ENCODE measurements at places on chromosomes 1 and 21. TPM values are rescaled to one million over a fixed set of nuclear protein-coding genes. Genes with fewer than 3 reads are reported as not detected.

Gene LCE2C
- total RNA-seq, result not detected

Gene EYA3
- total RNA-seq, result 32.9 TPM

Gene NR1I3
- total RNA-seq, result not detected

Gene PCBP3
- 7.5 TPM for total RNA-seq

Gene HSD11B1
- 15.1 TPM for total RNA-seq

- H3K4me3 ChIP-seq, result peak overlapping the region; percentile 6
- DNase-seq, result no peak
- peaks cover 82% of the 10 kb centered on the region for H3K4me1 ChIP-seq
- peaks cover 40% of the 10 kb centered on the region for H3K36me3 ChIP-seq
- no peaks in the 10 kb centered on the region for H3K27me3 ChIP-seq
Observed at GRCh38 chr1:156492013-156492590, 8.5 kb downstream of the MEF2D start.

- H3K27ac ChIP-seq, result no peak overlapping the region
- H3K4me3 ChIP-seq, result no peak overlapping the region
- H3K36me3 ChIP-seq, result peaks cover 52% of the 10 kb centered on the region
- peaks cover 39% of the 10 kb centered on the region for H3K4me1 ChIP-seq
Observed at GRCh38 chr1:93350875-93351274, 5.2 kb downstream of the DR1 start.

DNA sequence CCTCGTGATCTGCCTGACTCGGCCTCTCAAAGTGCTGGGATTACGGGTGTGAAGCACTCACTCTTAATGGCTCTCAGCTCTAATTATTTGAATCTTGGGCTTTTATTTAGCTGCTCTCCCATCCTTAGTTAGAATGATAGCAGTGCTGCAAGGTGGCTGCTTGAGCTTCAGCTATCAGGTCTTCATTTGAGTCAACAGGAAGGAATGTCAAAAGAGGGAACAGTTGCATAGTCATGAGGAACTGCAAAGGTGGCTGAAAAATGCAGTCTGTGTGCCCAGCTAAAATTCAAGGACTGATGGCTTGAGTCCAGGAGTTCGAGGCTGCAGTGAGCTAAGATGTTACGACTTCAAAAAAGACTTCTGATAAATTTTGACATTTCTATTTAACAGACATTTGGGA is 55.6 kb downstream of the UCK2 start:
- no peak overlapping the region for H3K4me3 ChIP-seq
- no peak for DNase-seq
- H3K27ac ChIP-seq, result peak overlapping the region; percentile 14

DNA sequence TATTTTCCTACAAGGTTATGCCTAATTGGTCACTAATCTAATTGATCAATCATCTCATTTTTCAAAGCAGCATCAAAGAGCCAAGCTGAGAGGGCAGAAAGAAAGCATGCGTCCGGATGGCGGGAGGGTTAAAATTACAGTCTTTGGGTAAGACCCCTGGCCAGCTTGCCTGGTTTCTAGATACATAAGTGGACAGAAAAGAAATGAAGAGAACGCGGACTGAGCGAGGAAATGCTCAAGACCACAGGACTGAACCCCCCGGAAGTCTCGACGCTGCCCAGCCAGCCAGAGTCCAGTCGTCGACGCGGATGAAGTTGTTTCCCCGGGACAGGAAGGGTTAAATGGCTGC is 297.2 kb downstream of the OMA1 start:
- H3K27ac ChIP-seq, result no peak overlapping the region
- peaks cover 40% of the 10 kb centered on the region for H3K27me3 ChIP-seq
- no peak overlapping the region for H3K4me3 ChIP-seq

GRCh38 chr1:206835186-206835585 is 30.2 kb upstream of the IL20 start:
- peaks cover 42% of the 10 kb centered on the region for H3K27me3 ChIP-seq
- DNase-seq, result no peak
- H3K4me1 ChIP-seq, result peaks cover 20% of the 10 kb centered on the region
- no peak overlapping the region for H3K4me3 ChIP-seq
- no peak overlapping the region for H3K27ac ChIP-seq

- no peak overlapping the region for H3K4me3 ChIP-seq
- no peaks in the 10 kb centered on the region for H3K36me3 ChIP-seq
- no peak for DNase-seq
- H3K27me3 ChIP-seq, result peaks cover 44% of the 10 kb centered on the region
- H3K27ac ChIP-seq, result no peak overlapping the region
Observed at GRCh38 chr1:47411436-47411835, 4.6 kb upstream of the FOXE3 start.

- H3K36me3 ChIP-seq, result no peaks in the 10 kb centered on the region
Observed at GRCh38 chr1:117710710-117711109, 104.9 kb downstream of the TENT5C start.

GRCh38 chr1:211932231-211932932 is 101.8 kb upstream of the LPGAT1 start:
- H3K4me1 ChIP-seq, result peaks cover 34% of the 10 kb centered on the region
- no peak for DNase-seq
- no peak overlapping the region for H3K4me3 ChIP-seq
- H3K36me3 ChIP-seq, result no peaks in the 10 kb centered on the region
- peaks cover 6% of the 10 kb centered on the region for H3K27me3 ChIP-seq

DNA sequence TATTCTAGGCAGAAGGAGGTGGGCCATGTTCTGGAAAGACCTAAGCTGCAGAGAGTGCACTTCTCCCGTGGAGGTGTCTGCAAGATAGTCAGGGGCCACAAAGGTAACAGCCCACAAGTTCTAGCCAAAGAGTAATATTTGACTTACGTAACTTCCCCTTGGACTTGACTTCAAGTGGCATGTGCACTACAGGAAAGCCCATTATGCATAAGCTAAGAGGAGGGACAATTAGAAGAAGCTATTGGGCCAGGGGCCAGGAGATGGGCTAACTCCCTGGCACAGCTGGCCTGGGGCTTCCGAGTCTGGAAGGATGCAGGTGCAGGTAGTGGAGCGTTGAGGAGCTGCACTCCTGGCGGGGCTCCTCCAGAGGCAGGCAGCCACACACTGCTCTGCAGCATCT is 58.3 kb downstream of the ERG start:
- H3K4me3 ChIP-seq, result no peak overlapping the region
- no peak overlapping the region for H3K27ac ChIP-seq
- no peak for DNase-seq
- H3K36me3 ChIP-seq, result no peaks in the 10 kb centered on the region
- H3K27me3 ChIP-seq, result no peaks in the 10 kb centered on the region

GRCh38 chr1:202143768-202144401 is 652 bp downstream of the ARL8A start:
- H3K36me3 ChIP-seq, result peaks cover 18% of the 10 kb centered on the region
- H3K27me3 ChIP-seq, result no peaks in the 10 kb centered on the region
- peak; percentile 85 for DNase-seq

- no peaks in the 10 kb centered on the region for H3K36me3 ChIP-seq
- H3K4me3 ChIP-seq, result no peak overlapping the region
- H3K27ac ChIP-seq, result no peak overlapping the region
- peaks cover 69% of the 10 kb centered on the region for H3K27me3 ChIP-seq
- peaks cover 2% of the 10 kb centered on the region for H3K4me1 ChIP-seq
Observed at GRCh38 chr1:114154146-114154962, 685 bp upstream of the SYT6 start.

GRCh38 chr1:115727706-115728249 is 40.7 kb downstream of the CASQ2 start:
- peaks cover 2% of the 10 kb centered on the region for H3K27me3 ChIP-seq
- no peak overlapping the region for H3K4me3 ChIP-seq
- no peaks in the 10 kb centered on the region for H3K36me3 ChIP-seq
- no peaks in the 10 kb centered on the region for H3K4me1 ChIP-seq
- H3K27ac ChIP-seq, result no peak overlapping the region

DNA sequence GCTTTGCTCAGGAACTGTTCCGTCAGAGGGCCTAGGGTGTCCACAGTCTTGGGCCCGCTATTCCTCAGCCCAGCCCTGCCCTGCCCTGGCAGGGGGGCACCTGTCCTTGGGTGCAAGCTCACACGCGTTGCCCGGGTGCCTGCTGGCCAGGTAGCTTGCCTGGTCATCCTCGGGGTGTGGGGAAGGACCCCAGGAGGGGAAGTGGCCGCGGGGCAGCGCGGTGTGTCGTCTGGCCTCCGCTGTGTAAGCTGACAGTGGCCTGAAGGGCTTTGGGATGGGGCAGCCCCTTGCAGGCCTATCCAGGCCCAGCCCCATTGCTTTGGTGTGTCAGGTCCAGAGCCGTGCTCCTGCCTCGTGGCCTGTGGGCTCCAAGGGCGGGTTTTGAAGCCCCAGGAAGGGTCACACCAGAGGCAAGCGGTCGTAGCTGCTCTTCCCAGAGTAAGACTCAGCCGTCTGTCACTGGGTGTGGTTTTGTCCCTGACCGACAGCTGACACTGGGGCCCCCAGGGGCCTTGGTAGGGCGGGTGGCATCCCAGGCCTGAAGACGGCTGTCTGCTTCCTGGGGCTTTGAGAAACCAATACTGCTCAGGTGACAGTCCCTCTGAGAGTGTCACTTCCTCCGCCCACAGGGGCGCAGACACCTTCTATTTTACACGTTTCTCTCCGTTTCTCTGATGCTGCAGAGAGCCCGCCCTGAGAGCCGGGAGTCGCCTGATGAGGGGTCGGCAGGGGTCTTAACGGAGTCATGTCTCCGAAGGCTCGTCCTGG is 72.1 kb downstream of the SKI start:
- H3K27me3 ChIP-seq, result no peaks in the 10 kb centered on the region
- H3K4me3 ChIP-seq, result peak overlapping the region; percentile 83

GRCh38 chr1:97849345-97850340 is 71.2 kb downstream of the DPYD start:
- no peak overlapping the region for H3K27ac ChIP-seq
- peaks cover 12% of the 10 kb centered on the region for H3K36me3 ChIP-seq
- DNase-seq, result no peak
- peak overlapping the region; percentile 31 for H3K4me3 ChIP-seq
- H3K27me3 ChIP-seq, result no peaks in the 10 kb centered on the region

DNA sequence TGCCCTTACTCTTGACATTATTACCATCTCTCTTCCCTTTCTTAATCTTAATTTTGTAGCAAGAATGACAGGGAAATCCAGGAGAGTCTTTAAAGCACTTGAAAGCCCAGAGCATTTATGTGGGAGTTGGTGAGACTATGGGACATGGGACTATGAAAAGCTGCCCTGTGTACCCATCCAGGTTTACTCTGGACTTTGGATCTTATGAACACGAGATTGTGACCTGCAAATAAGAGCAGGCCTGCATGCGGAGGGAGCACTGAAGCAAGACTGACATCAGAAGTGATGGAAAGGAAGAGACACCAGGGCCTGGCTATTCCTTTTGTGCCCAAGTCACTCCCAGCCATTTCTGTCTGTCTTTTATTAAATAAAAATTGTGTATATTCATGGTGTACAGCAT is 209.6 kb downstream of the NUF2 start:
- no peak for DNase-seq
- no peaks in the 10 kb centered on the region for H3K4me1 ChIP-seq
- no peak overlapping the region for H3K4me3 ChIP-seq
- H3K27me3 ChIP-seq, result no peaks in the 10 kb centered on the region

DNA sequence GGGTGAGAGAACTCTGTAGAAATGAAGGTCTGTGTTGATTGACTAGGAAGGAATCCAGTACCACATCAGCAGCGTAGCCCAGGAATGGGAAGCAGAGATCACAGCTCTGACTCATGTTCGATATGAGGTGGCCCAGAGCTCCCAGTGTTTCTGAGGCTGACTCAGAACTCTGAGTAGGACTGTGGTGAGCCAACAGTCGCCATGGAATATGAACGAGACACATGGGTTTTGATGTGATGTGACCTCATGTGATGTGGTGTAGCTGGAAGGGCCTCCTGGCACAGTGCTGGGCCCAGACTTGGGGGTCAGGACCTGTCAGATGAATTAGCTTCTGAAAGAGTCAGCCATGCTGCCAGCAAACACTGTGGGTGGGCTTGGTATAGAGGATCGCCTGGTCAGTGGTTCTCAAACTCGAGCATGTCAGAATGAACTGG is 237.0 kb downstream of the MRPL39 start:
- no peak overlapping the region for H3K27ac ChIP-seq
- no peaks in the 10 kb centered on the region for H3K36me3 ChIP-seq
- peaks cover 4% of the 10 kb centered on the region for H3K4me1 ChIP-seq
- peaks cover 7% of the 10 kb centered on the region for H3K27me3 ChIP-seq
- H3K4me3 ChIP-seq, result no peak overlapping the region

- no peaks in the 10 kb centered on the region for H3K4me1 ChIP-seq
- H3K27me3 ChIP-seq, result no peaks in the 10 kb centered on the region
- DNase-seq, result no peak
- H3K27ac ChIP-seq, result no peak overlapping the region
- H3K4me3 ChIP-seq, result no peak overlapping the region
Observed at GRCh38 chr1:10671622-10672342, 124.7 kb downstream of the CASZ1 start.

DNA sequence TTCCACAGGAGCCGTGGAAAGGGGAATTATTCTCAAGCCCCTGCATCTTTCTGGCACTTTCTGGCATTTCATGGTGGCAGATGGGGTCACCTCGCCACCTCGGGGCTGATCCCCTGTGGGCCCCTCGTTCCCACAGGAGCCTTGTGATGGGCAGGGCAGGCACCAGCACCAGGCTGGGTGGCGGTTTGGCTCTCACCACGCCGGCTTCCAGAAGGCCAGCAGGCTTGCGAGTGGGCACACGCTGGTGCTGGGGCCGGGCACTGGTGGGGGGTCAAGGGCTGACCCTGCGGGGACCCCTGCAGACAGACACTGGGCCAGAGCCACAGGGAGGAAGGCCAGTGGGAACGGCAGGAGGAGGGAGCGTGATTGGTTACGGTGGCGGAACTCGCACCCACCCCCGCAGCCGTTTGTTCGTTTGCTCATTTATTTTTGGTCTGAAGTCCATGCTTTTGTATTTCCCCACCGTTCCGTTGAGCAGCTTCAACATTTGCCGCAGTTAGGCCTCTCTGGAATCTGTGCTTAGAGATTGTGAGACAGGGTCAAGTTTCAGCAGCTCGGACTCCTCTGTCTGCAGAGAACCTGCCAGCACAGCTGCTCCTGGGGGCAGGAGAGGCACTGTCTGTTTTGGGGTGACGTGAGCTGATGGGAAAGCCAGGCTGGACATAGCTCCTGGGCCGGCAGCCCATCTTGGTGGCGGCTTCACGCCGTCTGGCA is 5.3 kb downstream of the COL18A1 start:
- no peaks in the 10 kb centered on the region for H3K36me3 ChIP-seq
- peaks cover 11% of the 10 kb centered on the region for H3K27me3 ChIP-seq
- no peak overlapping the region for H3K4me3 ChIP-seq

- no peak overlapping the region for H3K27ac ChIP-seq
- no peak for DNase-seq
- H3K36me3 ChIP-seq, result peaks cover 30% of the 10 kb centered on the region
- H3K4me1 ChIP-seq, result peaks cover 13% of the 10 kb centered on the region
Observed at GRCh38 chr1:161921990-161922389, 101.7 kb downstream of the OLFML2B start.

- no peak overlapping the region for H3K4me3 ChIP-seq
- no peaks in the 10 kb centered on the region for H3K4me1 ChIP-seq
- no peaks in the 10 kb centered on the region for H3K36me3 ChIP-seq
- no peak overlapping the region for H3K27ac ChIP-seq
- peaks cover 6% of the 10 kb centered on the region for H3K27me3 ChIP-seq
Observed at GRCh38 chr1:38444770-38445442, 398.3 kb upstream of the POU3F1 start.

GRCh38 chr1:197307136-197307535 is 39.1 kb downstream of the CRB1 start:
- no peaks in the 10 kb centered on the region for H3K4me1 ChIP-seq
- no peak overlapping the region for H3K4me3 ChIP-seq
- no peak for DNase-seq
- no peak overlapping the region for H3K27ac ChIP-seq

- DNase-seq, result no peak
- H3K36me3 ChIP-seq, result no peaks in the 10 kb centered on the region
- H3K27me3 ChIP-seq, result peaks cover 35% of the 10 kb centered on the region
- no peak overlapping the region for H3K27ac ChIP-seq
- no peak overlapping the region for H3K4me3 ChIP-seq
Observed at GRCh38 chr1:160171354-160171753, 19.0 kb upstream of the CASQ1 start.

GRCh38 chr1:214550857-214551435 is 456 bp downstream of the PTPN14 start:
- peaks cover 19% of the 10 kb centered on the region for H3K4me1 ChIP-seq
- H3K27ac ChIP-seq, result peak overlapping the region; percentile 87
- peak overlapping the region; percentile 93 for H3K4me3 ChIP-seq
- H3K27me3 ChIP-seq, result peaks cover 56% of the 10 kb centered on the region
- peaks cover 2% of the 10 kb centered on the region for H3K36me3 ChIP-seq

Measured in activated CD4-positive, alpha-beta T cell treated with anti-CD3 and anti-CD28 coated beads, Interleukin-2, amount 10 ng/mL, durations not matched to agents 24 days and 14 days (primary cell).